IgD-negative memory B cell (primary cell): ENCODE measurements at places on chromosomes 5 and 9. TPM values are rescaled to one million over a fixed set of nuclear protein-coding genes. Genes with fewer than 3 reads are reported as not detected.

Gene HEXB
- polyA plus RNA-seq = 62.1 TPM

Gene NR5A1
- not detected for polyA plus RNA-seq

Gene ANKRD20A1
- not detected for polyA plus RNA-seq

Gene LAMC3
- not detected for polyA plus RNA-seq

Gene QRFP
- polyA plus RNA-seq = not detected
